ENCODE measurements at places on chromosomes 16 and 17.

- DNase-seq, result no peak
Observed at GRCh38 chr17:50050431-50051032, 5.4 kb upstream of the ITGA3 start.

DNA sequence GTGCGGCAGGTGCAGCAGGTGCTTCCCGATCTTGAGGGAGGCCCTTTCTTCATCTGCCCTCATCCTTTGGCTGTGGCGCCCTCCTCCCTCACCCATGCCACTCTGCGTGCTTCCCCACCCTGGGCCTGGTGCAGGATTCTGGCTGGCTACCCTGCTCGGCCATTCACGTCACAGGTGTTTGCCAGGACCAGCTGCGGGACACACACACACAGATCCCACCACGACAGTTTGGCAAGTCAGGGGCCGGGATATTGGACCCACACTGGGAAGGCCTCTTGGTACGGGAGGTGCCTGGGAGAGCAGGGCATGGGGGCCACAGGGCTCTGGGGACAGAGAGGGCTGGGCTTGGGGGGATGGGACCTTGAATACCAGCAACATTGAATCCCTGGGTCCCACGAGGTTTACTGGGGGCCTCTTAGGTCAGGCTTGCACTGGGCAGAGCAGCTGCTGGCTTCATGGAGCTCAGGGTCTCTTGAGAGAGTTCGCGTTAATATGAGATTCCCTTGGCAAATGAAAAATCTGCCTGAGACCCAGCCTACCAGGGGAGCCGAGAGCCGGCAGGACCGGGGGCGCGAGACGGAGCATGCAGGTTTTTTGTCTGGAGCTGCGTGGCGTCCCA is 15.1 kb downstream of the ADCY7 start:
- no peak for DNase-seq

DNA sequence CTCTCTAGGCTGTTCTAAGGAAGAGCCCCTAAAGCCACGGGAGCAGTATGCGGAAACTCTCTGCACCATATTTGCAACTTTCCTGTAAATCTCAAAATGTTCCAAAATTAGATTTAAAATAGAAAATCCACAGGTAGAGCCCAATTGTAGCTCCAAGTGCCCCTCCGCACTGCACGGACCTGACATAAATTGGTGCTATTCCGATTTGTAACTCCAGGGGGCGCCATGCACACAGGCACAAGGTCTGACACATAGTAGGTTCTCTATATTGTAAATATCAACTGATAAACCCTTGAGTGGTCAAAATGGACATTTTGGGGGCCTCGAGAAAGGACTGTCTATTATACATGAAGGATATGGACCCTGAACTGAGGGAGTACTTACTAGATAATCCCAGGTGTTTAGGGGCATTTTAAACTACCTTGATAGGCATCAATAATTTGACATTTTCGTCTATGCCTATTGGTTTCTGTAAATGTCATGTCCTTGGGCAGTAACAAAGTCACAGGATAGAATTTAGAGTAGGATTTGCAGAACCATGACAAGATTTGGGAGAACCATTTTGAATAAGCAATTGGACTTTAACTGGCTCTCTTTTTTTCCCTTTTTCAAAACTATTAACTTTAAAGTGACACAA is 36.6 kb upstream of the TMEM132E start:
- peak; percentile 19 for DNase-seq

- no peak for DNase-seq
Observed at GRCh38 chr16:55189224-55189623, 134.8 kb upstream of the IRX6 start.

DNA sequence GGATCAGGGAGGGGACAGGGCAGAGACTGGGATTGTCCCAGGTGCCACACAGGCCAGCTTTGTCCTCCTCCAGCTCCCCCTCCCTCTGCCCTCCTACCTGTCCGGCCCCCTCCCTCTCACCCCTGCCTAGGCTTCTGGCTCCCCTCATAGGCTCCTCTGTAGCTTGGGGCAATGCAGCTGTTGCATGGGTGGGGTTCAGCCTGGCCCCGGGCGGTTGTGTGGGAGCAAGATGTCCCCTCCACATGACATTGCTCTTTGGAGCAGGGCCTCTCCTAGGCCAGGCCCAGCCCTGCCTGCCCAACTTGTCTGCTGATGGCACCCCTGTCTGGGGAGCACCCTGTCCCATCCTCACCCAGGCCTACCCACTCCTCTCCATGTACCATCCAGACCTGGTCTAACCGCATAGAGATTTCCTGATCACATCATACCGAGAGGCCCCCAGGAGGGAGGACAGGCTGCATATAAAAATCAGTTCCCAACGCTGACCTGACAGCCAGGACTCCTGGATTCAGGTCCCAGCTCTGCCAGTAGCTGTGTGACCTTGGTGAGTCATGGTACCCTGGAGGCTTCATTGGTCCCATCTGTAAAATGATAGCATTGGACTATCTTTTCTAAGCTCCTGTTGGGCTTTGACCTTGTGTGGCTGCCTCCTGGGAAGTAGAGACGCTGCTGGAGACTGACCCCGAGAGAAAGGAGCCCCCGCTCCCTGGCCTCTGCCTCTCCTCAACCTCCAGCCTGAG is 48.8 kb upstream of the DLX4 start:
- DNase-seq, result no peak

- peak; percentile 75 for DNase-seq
Observed at GRCh38 chr16:68843482-68844210, at the start of gene TANGO6. Gene TANGO6, plus strand, starts transcription at chr16:68843531. Its CDS starts 87 bp downstream, at chr16:68843618.
